ENCODE measurements at places on chromosomes 2 and 18.

GRCh38 chr2:229231885-229232284, 39.2 kb downstream of the PID1 start:
- DNase-seq: no peak

DNA sequence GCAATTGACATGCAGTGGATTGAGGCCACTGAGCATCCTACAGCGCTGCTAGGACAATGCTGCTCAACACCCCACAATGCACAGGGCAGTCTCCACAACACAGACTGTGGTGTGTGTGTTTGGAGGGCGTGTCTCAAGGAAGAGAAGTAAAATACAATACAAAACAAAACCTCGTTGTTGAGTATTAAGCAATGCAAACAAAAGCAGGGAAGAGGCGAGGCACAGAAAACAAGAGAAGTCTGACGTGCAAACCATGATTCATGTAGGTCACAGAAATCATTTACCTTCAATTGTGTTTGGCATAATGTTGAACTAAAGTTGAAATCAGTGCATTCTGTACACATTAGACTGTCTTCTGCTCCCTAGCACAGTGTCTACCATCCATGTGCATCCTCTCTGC, 260.9 kb downstream of the PHLPP1 start:
- DNase-seq: no peak

GRCh38 chr2:18910843-18911242, 321.5 kb upstream of the NT5C1B start:
- no peak for DNase-seq

GRCh38 chr2:238698072-238698352, 149.9 kb upstream of the TWIST2 start:
- DNase-seq: no peak

DNA sequence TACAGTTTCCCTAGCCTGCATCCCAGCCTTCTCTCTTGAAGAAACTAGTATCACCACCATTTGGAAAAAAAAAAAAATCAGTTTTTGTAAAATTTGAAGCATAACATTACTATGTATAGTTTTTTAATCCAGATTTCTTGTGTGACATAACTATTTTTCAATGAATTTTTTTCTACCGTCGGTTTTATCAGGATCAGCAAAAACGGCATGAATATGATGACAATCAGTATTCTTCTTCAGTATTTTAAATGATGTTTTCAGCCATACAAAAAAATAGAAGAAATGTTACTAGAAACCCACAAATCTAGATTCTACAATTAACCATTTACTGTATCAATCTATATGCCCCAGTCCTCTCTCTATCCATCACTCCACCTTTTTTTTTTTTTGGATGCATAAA, 103.9 kb downstream of the MGAT5 start:
- no peak for DNase-seq

DNA sequence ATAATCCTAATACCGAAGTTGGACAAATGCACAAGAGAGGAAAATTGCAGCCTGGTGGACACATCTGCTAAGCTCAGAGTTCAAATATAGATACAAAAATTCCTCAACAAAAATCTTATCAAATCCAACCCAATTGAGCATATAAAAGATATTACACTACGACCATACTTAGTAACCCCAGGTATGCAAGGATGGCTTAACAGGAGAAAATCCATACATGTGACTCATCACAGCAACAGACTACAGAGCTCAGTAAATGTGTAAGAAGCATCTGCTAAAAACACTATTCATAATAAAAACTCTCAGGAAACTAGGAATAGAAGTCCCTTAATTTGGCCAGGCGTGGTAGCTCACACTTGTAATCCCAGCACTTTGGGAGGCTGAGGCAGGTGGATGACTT, 28.3 kb downstream of the HS6ST1 start:
- no peak for DNase-seq

GRCh38 chr2:196271795-196272194, 100.4 kb upstream of the STK17B start:
- no peak for DNase-seq

- DNase-seq: no peak
Observed at GRCh38 chr2:176461098-176461808, 192.0 kb downstream of the MTX2 start.

DNA sequence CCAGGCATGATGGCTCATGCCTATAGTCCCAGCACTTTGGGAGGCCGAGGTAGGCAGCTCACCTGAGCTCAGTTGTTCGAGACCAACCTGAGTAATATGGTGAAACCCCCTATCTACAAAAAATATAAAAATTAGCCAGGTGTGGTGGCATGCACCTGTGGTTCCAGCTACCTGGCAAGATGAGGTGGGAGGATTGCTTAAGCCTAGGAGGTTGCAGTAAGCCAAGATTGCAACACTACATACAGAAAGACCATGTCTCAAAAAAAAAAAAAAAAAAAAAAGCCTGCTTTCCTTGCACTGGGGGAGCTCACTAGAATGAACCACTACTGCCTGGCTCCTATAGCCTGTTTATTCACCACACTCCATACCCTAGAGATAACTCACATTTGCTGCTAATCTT, 7.4 kb upstream of the MAT2A start:
- DNase-seq: no peak

GRCh38 chr2:85812094-85812735, 58.4 kb downstream of the ATOH8 start:
- DNase-seq: no peak

- no peak for DNase-seq
Observed at GRCh38 chr2:43643680-43644079, 6.6 kb downstream of the PLEKHH2 start.

GRCh38 chr2:88077080-88077479, 9.5 kb downstream of the SMYD1 start:
- no peak for DNase-seq

DNA sequence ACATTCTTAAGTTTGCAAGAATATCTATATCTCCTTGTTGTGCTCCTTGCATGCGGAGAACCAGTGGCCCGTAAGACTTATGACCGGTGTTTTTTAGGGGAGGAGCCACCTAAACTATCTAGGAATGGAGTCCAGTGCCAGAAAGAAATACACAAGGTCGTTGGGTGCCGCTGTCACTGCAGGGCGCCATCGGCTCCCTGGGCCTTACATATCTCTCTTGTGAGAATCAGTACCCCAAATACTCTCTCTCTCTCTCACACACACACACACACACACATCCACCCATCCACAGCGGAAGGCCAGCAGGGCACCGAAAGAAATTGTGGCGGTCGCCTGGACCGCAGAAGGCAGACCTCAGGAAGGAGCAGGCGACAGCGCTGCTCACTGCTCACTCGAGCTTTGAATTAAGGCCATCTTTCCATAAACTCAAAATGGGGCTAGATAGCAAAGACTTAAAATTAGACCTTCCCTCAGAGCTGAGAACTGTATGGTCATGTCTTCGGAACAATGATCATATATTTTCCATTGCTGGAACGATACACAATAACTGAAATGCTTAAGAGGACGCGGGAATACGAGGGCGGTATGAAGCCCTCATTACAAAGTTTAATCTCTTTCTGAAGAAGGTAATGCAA, 10.4 kb downstream of the NR4A2 start:
- DNase-seq: no peak

GRCh38 chr18:54608028-54608642, 17.1 kb downstream of the DYNAP start:
- no peak for DNase-seq

DNA sequence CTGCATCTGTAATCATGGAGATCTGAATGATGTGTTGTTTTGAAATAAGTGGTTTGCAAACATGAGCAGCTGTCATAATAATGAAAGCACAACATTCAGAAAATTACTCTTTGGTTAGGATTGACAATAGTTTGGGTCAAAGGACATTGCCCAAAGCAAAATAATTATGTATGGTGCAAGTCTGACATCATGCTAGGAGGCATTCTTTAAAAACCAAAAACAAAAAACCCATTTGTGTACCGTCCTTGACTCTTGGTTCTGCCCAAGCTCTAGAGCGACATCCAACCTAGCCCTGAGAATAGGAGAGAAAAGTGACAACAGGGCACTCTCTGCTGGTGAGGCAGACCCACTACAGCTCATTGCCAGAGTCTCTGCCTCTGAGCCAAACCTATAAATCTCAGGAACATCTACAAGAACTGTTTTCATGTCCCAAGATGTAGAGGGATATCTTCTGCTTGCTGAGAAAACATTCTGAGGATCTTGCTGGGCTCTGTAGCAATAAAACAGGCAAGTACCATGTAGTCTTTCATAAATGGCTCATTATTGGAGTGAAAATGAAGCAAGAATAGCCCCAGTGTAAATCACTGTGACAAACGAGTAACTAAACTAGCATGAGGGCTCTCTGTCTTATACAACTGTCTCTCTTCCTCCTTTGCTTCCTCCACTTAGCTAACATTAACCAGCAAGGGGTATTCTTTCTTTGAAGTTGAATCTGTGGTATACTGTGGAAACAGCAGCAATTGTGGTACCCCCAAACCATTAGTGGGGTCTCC, 266.8 kb upstream of the CXCR4 start:
- DNase-seq: peak; percentile 37

- DNase-seq: no peak
Observed at GRCh38 chr2:26941486-26941885, 29.0 kb upstream of the MAPRE3 start.

DNA sequence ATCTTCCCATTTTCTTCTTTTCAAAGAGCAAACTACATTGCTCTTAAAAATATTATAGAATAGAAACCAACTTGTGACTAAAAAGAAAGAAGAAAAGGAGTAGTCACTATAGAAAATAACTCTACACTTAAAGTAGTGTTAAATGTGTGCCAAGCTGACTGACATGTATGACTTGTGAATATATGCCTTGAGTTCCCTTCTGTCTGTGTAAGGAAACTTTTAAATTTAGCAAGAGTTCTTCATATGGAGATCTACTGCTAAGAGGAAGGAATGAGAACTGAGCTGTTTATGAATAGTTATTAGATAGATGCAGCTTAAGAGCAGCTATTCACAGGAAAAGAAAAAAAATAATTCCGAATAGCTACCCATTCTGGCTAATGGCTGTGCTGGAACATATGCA, 1221.7 kb upstream of the ZEB2 start:
- no peak for DNase-seq

DNA sequence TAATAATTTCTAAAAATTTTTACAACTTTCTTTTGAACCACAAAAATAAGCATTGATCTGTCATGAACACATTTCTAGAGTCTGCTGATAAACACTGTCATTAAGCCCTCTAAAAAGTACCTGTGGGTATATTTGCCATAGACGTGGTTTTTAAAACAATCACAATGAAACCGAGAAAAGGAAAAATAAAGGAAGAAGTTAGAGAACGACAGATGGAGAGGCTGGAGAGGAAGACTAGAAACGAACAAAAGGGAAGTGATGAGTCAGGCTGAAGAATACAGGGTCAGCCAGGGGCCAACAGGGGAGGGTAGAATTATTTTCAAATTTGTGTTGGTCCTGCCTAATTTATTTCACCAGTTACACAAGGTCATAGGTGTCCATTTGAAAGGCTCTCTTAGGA, 62.0 kb downstream of the MYL12B start:
- no peak for DNase-seq

DNA sequence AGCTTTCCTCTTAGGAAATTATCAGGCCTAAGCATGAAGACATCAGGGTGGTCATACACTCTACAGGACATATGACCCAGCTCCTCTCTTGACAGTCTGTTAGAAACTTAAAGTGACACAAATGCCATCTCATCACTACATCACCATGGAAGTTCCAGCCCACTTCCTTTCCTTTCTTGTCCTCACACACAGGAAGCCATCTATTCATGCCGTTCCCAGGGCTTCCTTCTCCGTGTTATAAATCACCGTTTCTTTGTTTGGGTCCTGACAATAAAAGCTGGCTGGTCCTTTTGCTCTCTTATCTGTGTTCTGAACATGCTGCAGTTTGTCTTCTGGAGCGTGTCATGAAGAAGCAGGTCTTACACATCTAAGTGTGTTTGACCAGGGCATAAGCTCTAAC, 692.1 kb upstream of the CELF4 start:
- DNase-seq: no peak

GRCh38 chr2:25431604-25432003, 89.9 kb upstream of the DNMT3A start:
- DNase-seq: no peak

DNA sequence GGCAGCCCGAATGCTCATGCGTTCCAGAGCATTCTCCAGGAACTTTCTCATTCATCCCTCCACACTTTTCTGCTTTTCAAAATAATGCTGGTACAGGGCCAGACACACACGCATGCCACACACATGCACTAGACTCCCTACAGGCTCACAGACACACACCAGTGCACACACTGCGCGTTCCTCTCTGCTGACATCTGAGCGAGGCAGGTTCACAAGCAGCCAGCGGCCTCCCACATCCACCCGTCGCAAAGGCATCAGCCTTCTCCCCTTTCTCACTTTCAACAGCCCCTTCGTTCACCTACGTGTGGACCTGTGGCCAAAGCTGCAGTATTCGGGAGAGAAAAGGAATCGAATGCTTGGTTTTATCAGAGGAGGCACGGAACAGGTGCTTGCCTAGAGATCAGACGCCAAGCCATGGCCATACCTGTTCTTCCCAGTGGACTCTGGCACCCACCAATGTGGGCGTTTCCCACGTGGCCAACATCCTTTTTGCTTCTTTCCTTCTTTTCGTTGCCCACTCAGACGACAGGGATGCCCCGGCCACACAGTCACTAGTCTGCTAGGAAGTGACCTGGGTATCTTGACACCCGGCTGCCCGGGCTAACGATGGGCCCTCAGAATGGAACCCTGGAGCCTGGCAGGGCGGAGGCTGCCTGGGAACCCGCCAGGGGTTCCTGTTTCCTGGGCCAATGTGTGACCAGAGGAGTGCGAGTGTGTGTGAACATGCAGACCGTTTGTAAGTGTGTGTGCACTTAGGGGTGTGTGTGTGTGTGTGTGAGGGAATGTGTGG, 85.8 kb upstream of the ID2 start:
- DNase-seq: no peak

DNA sequence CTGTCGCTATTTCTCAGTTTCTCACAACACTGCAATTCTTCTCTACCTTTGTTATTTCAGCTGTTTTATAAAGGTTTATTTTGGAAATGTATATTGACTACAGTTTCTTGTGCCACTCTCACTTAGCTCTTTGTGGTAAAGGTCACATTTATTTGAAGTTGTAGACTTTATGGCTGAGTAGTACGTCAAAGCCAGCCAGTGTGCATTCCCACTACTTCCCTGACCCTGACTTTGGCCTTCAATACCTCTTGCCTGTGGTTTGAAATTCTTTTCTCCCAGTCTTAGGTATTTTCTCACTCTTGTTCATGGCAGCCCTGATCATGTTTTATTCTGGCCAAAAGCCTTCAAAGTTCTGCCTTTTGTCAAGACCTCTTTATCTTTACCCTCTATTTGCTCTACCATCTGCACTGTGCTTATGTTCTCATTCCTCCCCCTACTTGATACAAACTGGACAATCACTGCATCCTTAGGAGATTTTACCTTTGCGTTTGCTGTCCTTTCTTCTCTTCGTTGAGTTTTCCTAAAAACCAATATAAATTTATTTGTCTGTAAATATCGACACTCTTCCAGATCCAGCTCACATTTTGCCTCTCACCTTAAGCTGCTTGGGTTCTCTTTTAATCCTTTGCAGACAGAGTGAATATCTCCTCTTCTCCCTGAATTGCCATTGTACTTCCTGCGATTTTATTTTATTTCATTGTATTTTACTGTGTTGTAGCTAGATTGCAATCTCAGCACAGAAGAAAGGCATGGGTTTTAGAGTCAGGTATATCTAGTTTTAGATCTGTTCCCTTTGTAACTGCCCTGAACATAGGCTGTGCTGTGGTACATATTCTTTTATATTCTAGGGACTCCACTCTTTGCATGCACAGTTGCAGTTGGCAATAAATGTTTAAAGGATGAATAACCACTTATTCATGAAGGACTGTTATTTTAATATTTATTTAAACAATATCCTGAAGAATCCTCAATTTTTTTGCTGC, 31.2 kb downstream of the GULP1 start:
- no peak for DNase-seq
